ENCODE measurements at places on chromosomes 13 and 19. TPM values are rescaled to one million over a fixed set of nuclear protein-coding genes. Genes with fewer than 3 reads are reported as not detected.

The CFAP97D2 gene
- not detected for total RNA-seq

- no peaks in the 10 kb centered on the region for H3K36me3 ChIP-seq
- no peaks in the 10 kb centered on the region for H3K4me1 ChIP-seq
- DNase-seq: no peak
- no peak overlapping the region for H3K4me3 ChIP-seq
- no peak overlapping the region for H3K27ac ChIP-seq
Observed at GRCh38 chr19:56191711-56192110, 5.9 kb downstream of the ZSCAN5B start.

GRCh38 chr13:112341976-112342735 lies 34.0 kb upstream of the SPACA7 start:
- no peak for DNase-seq
- H3K27ac ChIP-seq: no peak overlapping the region
- no peaks in the 10 kb centered on the region for H3K4me1 ChIP-seq
- no peaks in the 10 kb centered on the region for H3K36me3 ChIP-seq

DNA sequence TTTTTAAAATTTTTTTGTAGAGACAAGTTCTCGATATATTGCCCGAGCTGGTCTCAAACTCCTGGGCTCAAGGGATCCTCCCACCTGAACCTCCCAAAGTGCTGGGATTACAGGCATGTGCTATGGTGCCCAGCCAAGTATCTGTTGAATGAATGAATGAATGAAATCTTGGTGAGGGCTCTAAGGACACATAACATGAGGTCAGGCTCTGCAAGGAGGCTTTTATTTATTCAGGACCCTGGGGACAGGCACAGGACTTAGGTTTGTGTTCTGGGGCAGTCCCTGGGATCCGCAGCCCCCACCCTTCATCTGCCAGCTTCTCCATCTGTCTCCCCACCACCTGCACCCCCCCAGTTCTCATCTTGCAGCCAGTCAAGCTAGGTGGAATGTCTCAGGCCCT lies 4.6 kb downstream of the PTGIR start:
- H3K27me3 ChIP-seq: no peaks in the 10 kb centered on the region
- H3K4me3 ChIP-seq: no peak overlapping the region
- no peak overlapping the region for H3K27ac ChIP-seq
- DNase-seq: no peak

- no peaks in the 10 kb centered on the region for H3K36me3 ChIP-seq
- no peak within 1 kb of the TSS for H3K4me3 ChIP-seq
- no peaks in the 10 kb centered on the region for H3K27me3 ChIP-seq
- H3K27ac ChIP-seq: peak within 1 kb of the TSS; percentile 48
- DNase-seq: no peak
Observed at GRCh38 chr13:45702088-45702487, at the start of gene CBY2. CBY2 (plus strand) TSS chr13:45702320; CDS start chr13:45702391, 71 bp downstream.

DNA sequence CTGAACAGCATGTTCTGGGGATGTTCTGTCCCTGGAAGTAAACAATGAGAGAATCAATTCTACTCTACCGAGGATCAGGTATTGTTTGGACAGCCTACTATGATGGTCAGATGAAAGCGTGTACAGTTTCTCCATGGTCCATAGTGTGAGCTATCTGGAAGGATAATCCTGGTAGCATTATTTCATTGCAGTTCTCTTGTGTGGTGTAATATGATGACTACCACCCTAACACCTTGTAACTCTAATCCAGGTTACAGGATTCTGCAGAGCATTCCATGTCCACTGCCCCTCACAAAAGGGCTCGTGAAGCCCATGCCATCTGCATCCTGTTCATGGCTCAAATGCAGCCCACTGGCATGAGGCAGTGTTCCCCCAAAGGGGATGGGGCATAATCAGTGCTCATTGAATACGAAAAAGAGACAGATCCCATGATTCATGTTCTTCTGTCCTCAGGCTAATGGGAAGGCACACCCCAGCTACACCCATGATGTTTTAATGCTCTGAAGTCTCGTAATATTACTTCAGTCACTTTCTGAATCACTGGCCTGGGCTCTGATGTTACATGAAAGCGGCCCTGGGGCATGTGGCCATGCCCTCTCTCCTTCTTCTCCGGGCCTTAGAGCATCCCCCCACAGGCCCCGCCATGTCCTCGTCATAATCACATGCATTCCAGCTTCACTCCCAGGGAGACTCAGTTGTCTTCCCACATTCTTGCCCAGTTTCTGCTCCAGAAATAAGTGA lies 68.4 kb downstream of the HSPH1 start:
- DNase-seq: no peak
- no peaks in the 10 kb centered on the region for H3K36me3 ChIP-seq
- no peaks in the 10 kb centered on the region for H3K4me1 ChIP-seq
- no peak overlapping the region for H3K4me3 ChIP-seq
- H3K27ac ChIP-seq: no peak overlapping the region
- H3K27me3 ChIP-seq: no peaks in the 10 kb centered on the region
